ENCODE measurements at places on chromosomes 16 and 17.

DNA sequence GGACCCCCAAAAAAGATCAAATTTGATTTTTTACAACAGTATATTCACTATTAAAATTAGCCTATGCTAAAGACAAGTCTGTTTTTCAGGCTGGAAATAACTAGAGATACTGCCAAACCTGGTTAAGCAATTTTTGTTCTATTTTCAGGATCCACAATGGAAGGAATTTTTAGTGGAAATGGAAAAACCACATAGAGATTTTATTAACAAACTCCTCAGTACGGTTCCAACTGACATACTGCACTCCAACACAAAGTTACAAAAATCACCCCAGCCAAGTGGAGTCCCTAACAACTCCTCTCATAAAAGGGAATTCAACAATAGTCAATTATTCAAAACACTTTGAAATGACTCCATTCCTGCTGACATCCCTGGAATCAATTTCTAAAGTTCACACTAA lies 101.6 kb upstream of the TOB1 start:
- DNase-seq: no peak

DNA sequence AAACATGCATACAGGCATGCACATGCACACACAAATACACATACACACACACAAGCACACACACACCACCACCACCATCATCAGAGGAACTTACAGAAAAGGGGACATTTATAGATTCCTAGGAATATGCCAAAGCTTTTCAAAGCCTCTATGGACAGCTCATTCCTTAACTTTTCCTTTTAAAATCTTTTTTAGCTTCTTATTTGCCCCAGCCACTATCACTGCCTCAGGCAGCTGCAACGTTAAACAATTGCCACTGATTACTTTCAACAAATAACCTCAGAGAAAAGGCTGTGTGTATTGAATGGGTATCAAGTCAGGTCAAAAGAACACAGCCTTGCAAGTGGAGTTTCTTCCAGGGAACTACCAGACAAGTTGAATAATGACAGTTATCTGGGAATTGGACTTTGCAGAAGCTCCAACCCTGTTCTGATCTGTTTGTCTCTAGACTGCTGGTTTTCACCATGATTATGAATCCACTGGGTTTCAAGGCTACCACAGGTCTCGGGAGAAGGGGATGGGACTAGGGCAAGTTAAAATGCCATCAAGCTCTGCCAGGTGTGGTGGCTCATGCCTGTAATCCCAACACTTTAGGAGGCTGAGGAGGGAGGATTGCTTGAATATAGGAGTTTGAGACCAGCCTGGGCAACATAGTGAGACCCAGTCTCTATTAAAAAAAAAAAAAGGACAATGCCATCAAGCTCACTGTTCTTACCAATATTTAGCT lies 21.9 kb upstream of the BEAN1 start:
- DNase-seq: no peak

DNA sequence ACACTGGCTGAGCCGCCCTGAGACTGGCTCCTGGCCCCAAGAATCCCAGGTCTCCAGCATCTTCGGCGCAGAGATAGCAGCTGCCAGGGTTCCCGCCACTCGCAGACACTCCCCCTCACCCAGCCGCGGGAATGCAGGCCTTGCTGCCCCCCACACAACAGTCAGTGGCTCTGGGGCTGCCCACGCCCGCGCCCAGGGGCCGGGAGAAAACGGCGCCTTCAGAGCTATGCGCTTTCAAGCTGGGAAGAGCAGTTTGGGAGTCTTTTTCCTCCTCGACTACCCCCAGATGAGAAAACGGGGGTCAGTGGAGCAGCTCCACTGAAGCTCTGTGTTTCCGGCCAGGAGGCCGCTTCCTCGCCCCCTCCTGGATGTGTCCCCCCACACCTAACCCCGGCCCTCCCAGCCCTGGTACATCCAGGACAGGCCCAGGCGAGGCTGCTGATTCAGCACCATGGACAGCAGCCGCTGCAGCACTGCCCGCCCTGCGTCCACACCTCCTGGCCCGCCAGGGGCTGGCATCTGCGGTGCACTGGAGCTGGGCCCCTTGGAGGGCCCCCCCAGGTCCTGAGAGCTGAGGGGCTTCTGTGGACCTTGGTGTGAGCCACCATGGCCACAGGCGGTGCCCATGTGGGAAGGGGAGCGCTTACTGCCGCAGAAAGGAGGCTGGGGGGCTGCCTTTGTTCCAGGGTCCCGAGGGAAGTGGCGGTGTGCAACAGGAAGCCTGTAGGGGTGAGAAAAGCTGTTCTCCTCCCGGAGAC lies 35.7 kb downstream of the CACNA1H start:
- DNase-seq: peak; percentile 14

- no peak for DNase-seq
Measured at GRCh38 chr16:11350921-11351335, 5.7 kb downstream of the RMI2 start.

DNA sequence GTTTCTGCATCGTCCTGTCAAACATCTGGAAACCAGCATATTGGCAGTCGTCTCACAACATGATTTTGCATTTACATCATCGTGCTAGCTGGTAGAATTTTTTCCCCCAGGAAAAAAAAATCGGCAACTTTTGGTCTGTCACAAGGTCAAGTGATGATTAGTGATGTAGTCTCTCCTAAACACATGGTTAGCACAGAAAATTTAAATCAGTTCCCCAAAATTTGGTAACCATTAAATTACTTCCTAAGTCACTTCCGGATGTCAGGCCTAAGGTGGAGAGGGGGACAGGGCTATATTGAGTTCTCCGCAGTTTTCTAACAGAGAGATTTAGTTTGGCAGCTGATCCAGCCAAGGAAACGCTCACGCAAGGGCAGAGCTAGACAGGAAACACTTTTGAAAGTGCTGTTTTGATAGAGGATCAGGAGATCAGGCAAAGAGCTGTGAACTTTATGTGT lies 271.0 kb upstream of the TBX2 start:
- no peak for DNase-seq

DNA sequence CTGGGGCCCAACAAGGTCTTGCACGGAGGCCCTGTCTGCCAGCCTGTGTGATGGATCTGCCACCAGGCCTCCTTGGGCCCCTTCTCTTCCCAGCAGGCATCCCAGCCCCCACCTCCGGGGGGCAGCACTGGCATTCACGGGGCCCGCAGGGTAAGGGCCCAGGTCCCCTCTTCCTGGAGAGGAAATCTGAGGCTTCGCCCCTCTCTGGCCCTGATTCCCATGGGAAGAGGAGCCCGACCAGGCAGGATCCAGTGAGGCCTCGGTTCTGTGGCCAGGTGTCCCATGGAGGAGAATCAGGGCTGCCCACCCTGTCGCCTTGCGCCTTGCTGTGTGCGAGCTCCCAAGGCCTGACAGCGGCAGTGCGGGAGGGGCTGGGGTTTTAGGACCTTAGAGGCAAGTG lies 48.4 kb downstream of the PDPK1 start:
- no peak for DNase-seq

GRCh38 chr16:89417352-89417751 lies 73.0 kb downstream of the ANKRD11 start:
- no peak for DNase-seq

DNA sequence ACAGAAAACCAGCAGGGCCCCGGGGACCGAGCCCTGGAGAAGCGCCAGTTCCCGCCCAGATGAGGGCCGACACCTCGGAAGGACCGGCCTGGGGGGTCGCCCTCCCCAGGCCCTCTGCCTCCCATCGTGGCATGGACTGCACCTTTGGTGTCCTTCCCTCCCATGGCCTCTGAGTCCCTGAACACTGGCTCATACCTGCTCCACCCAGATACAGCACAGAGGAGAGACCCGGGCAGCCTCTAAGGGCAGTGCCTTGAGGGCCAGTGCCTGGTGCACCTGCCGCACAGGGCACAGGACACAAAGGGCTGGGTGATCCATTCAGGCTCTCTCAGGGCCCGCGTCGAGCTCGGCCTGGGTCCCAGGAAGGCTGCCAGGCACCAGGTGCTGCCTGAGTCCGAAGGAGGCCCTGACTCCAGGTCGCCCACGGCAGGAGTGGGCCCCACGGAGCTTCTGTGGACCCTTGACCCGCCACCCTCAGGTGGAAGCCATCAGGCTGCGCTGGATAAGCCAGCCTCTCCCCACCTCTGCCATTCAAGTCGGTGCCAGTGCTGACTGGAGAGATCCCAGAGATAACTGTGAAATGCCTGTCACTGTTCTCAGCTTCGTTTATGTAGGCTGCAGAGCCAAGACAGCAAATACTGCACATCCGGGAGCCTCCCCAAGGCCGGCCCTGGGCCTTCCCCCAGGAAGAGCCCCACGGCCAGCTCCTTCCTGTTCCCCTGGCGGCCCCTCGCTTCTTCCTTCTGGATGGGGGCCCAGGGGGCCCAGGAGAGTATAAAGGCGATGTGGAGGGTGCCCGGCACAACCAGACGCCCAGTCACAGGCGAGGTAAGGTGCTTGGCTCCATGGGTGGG lies at the start of gene ZG16B:
ZG16B (plus strand) TSS at position 803 of the 854 bp plus-strand sequence. CDS start 139 bp downstream, outside the sequence.
- no peak for DNase-seq

- no peak for DNase-seq
Measured at GRCh38 chr17:13597723-13598347, 3.9 kb downstream of the HS3ST3A1 start.

DNA sequence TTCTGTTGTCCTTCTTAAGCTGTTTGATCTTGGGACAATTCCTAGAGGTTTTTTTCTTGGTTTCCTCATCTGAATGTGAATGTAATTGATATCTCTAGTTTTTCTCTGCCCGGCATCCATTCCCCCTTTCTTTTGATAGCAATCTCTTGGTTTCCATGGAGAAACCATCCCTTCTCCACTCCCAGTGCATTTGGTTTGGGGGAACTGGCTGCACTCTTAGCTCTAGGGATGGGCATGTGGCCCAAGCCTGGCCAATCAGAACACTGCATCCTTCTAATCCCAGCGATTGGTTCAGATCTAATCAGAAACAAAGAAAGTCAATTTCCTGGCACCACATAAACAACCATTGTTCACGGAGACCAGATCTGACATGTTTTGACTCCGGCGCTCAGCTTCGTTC lies 45.1 kb downstream of the IRX3 start:
- no peak for DNase-seq

DNA sequence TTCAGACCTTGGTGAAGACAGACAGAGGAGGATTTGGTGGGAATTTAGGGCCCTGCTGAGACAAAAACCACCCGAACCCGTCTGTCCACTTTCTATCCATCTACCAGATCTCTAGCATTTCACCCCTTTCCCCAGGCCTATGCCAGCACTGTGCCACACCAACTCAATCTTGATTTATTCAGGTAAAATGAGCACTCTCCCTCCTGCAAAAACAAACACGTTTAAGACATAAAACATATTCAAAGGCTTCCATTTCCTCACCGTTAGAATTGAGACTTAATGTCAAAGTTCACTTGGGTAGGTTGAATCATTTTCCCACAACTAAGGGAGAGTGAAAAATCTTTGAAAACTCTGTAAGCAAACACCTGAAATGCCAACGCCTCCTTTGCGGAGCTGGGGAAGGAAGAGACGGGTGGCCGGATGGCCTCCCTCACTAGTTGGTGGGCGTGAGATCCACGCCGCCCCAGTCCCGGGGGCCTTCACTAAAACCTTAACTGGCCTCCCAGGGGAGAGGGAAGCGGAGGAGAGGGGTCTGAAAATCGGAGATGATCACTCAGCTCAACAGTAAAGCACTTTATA lies 862 bp downstream of the DCAKD start:
- peak; percentile 27 for DNase-seq

- DNase-seq: no peak
Measured at GRCh38 chr17:2174468-2175293, 119.8 kb downstream of the HIC1 start.

- no peak for DNase-seq
Measured at GRCh38 chr16:49108611-49109010, 173.0 kb downstream of the CBLN1 start.

DNA sequence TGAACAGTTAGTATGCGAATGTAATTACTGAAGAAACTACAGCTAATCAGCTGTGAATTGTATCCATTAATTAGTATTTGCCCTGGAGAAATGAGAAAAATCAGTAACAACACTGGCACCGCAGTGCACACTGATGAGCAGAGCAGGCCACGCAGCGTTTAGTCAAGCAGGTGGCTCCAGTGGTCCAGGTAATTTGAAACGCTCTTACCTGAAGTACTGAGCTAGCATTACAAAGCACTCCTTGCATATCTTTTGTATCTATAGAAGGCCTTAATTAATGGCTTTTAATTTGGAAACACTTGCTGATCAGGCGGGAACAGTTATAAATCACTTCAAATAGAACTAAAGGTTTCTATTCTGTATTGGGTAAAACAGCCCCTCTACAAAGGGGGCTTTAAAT lies 76.4 kb downstream of the TOX3 start:
- DNase-seq: no peak

DNA sequence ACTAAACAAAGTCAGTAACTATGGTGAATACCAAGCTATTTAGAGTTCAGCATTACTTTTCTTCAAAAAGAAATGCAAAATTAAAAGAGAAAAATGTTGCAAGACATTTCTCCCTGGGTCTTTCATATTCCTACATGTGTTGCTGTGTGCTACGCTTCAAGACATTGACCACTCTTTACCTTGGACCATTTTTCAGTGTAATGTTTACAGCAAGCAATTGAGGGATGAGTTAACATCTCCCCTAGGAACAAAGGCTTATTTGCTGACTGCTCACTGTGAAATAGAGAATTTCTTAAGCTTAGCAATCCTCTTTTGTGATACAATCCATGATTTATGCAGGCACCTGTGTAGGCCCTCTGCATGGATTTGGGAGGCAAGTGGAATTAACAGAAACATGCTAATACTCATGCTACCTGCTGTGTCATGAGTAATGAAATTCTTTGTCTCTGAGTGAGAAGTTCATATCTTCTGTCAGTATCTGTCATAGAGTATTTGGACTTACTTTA lies 1202.9 kb upstream of the CDH8 start:
- DNase-seq: no peak

DNA sequence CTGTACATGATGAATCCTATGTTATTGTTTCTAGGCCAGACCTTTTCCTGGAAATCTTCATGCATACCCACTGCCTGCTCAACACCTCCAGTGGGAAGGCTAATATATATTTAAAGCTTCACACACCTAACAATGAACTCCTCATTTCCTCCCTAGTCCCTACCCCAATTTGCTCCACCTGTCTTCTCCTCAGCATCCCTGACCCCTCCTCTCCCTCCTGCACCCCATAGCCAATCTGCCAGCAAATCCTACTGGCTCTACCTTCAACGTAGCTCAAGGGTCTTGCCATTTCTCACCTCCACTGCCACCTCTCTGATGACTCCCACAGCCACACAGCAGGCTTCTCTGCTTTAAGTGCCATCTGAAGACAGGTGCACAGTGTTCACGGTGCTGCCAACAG lies 215.6 kb upstream of the WSB1 start:
- no peak for DNase-seq

Data from activated CD4-positive, alpha-beta T cell treated with anti-CD3 and anti-CD28 coated beads, Interleukin-2, amount 50 U/mL, for 24 hours (primary cell).